Osteocyte (in vitro differentiated cells): ENCODE measurements at places on chromosomes 7 and 10. TPM values are rescaled to one million over a fixed set of nuclear protein-coding genes. Genes with fewer than 3 reads are reported as not detected.

DYNC1I1 gene
- 43.3 and 43.4 TPM in 2 replicates for total RNA-seq

NKX1-2 gene
- total RNA-seq, result not detected in 2 replicates

TCF7L2 gene
- 86.9 and 88.2 TPM in 2 replicates for total RNA-seq

NUTM2D gene
- 6.8 and 6.9 TPM in 2 replicates for total RNA-seq

DNA sequence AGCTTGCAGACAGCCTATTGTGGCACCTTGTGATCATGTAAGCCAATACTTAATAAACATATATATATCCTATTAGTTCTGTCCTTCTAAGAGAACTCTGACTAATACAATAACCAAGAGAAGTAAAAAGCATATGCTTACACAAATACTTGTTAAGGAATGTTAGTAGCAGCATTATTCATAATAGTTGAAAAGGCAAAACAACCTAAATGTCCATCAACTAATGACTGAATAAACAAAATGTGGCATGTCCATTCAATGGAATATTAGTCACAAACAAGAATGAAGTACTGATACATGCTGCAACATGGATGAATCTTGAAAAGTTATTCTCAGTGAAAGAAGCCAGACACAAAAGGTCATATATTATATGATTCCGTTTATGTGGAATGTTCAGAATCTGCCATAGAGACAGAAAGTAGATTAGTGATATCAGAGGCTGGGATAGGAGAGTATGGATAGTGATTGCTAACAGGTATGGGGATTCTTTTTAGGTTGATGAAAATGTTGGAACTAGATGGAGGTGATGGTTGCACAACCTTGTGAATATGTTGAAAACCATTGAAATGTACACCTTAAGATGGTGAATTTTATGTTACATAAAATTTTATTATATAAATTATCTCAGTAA lies 112.5 kb upstream of the UNC5B start:
- no peak for DNase-seq
- H3K27me3 ChIP-seq, result peaks cover 76% of the 10 kb centered on the region
- no peak overlapping the region for H3K27ac ChIP-seq
- no peak overlapping the region for H3K4me3 ChIP-seq
- no peaks in the 10 kb centered on the region for H3K36me3 ChIP-seq

DNA sequence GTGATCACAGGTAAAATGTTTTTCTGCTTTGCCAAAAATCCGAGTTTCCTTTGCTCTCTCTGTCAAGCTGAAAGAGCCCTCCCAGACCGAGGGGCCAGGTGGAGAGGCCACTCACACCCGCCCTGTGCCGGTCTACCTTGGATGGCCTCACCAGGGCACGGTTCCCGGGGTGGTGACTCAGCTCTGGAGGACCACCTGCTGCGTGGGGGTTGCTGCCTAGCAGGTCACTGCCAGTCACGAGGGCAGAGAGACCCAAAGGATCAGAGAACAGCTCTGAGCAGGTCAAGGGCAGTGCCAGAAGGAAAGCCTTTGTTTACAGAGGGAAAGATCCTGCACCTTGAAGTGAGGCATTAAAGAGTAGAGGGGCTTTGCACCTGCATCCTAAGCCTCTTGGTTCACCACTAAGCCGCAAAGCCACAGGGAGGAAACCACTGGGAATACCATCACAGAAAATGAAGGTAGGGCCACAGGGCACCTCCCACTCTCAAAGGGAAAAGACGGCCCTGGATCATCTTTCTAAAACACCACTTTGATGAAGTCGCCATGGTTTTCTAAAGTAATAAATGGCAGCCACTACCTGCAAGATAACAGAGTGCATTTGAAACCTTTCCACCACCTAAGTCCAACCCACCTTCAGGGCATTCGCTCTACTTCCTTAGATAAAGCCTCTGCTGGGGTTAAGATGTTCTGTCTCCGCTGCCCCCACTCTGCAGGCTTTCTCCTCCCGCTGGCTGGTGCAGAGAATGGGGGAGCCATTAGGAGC lies 160.3 kb upstream of the KLF14 start:
- peaks cover 75% of the 10 kb centered on the region for H3K4me1 ChIP-seq
- peaks cover 14% of the 10 kb centered on the region for H3K36me3 ChIP-seq
- peak overlapping the region; percentile 72 for H3K27ac ChIP-seq
- peak overlapping the region; percentile 2 for H3K4me3 ChIP-seq

DNA sequence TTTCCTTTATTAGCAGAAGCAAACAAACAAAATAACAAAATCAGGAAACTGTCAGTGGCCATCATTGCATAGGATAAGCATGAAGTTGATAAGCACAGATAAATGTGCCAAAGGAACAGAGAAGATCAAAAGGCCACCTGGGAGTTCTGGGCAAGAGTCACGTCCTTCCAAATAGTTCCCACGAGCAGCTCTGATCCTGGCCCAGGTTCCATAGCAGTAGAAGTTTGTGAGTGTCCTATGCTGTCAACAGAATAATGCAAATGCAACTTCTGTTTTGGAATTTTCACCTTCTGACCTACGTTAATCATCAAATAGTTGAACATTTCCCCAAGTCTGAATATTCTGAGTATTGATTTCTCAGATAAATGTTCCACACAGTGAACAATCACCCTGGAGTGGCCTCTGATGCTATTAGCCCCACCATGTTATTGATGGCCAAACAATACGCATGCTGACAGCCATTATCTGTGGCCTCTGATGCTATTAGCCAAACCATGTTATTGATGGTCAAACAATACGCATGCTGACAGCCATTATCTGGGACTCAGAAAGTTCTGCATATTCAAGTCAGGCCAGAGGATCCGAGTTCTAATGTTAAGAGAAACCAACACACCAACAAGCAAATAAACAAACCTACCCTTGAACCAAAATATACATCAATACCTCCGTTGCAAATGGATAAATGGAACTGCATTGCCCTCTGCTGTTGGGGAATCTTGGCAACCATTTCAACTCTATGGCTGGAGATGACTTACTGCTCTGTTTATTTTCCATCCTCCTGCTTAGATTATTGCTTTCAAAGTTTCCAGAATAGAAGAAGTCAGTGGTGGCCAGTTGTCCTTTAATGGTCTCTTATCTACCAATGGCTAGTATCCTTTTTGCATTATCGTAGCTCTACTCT lies 63.3 kb downstream of the MRC1 start:
- no peak for DNase-seq
- H3K4me1 ChIP-seq, result no peaks in the 10 kb centered on the region
- H3K27me3 ChIP-seq, result peaks cover 50% of the 10 kb centered on the region
- H3K36me3 ChIP-seq, result no peaks in the 10 kb centered on the region
- no peak overlapping the region for H3K27ac ChIP-seq
- no peak overlapping the region for H3K4me3 ChIP-seq

DNA sequence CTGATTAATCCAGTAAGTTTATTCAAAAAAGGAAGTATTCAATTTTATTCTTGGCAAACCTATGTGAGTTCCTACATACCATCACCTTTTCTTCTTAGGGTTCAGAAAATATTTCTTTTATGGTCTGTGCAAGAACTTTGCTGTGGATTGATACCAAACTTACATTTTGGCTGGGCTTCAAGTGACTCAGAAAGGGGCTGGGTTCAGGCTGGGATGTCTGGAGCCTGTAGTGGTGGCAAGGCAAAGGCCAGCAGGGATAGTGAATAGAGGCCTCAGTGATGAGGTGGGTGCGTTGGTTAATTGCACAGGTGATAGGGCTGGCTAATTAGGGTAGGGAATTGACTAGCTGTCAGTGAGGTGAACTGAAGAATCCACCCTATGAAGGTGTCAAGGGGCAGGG lies 40.2 kb upstream of the ATXN7L1 start:
- no peaks in the 10 kb centered on the region for H3K27me3 ChIP-seq
- no peak overlapping the region for H3K27ac ChIP-seq
- H3K36me3 ChIP-seq, result peaks cover 4% of the 10 kb centered on the region
- H3K4me3 ChIP-seq, result no peak overlapping the region

- H3K27ac ChIP-seq, result no peak overlapping the region
- DNase-seq, result no peak
- H3K4me1 ChIP-seq, result no peaks in the 10 kb centered on the region
- no peak overlapping the region for H3K4me3 ChIP-seq
- no peaks in the 10 kb centered on the region for H3K36me3 ChIP-seq
- H3K27me3 ChIP-seq, result no peaks in the 10 kb centered on the region
These were observed 11.0 kb downstream of the MYO1G start for GRCh38 chr7:44967571-44968446.

DNA sequence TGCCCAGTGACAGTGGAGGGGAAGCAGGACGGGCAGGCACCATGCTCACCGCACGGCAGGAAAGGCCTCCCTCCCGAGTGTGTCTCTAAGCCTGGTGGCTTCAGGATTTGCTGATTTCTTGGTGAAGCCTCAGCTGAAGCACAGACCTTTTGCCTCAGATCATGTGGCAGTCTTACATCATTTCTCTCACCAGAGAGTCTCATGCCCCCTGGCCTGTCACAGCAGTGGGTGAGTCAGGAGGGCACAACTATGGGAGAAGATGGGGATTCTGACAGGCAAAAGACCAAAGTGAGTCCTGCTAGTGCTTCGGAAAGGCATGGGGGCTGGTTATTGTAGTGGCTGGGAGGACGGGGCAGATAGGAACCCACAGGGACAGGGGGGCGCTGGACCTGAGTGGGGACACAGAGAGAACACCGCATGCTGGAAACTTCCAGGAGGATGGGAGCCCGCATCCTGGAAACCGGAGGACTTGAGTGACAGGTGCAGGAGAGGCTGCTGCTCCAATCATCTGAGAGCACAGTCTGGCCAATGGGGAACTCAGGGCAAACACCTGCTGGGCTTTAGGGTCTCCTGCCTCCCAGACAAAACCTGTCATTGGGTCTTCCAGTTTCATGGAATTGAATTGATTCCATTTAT lies 166.8 kb downstream of the ADARB2 start:
- peaks cover 3% of the 10 kb centered on the region for H3K4me1 ChIP-seq
- no peak for DNase-seq
- H3K27ac ChIP-seq, result no peak overlapping the region
- H3K4me3 ChIP-seq, result no peak overlapping the region
- H3K36me3 ChIP-seq, result no peaks in the 10 kb centered on the region
- peaks cover 19% of the 10 kb centered on the region for H3K27me3 ChIP-seq

GRCh38 chr10:7410862-7411670 lies at the start of gene SFMBT2:
TSS of gene SFMBT2 (minus strand) at chr10:7411034. CDS start at chr10:7381898, 29,136 bp downstream.
- no peak within 1 kb of the TSS for H3K27ac ChIP-seq
- peaks cover 64% of the 10 kb centered on the region for H3K27me3 ChIP-seq
- peaks cover 30% of the 10 kb centered on the region for H3K4me1 ChIP-seq
- DNase-seq, result peak; percentile 89

- peaks cover 2% of the 10 kb centered on the region for H3K36me3 ChIP-seq
- no peak for DNase-seq
- H3K27me3 ChIP-seq, result peaks cover 40% of the 10 kb centered on the region
- peaks cover 2% of the 10 kb centered on the region for H3K4me1 ChIP-seq
These were observed 608 bp downstream of the HHEX start for GRCh38 chr10:92690211-92690914.

DNA sequence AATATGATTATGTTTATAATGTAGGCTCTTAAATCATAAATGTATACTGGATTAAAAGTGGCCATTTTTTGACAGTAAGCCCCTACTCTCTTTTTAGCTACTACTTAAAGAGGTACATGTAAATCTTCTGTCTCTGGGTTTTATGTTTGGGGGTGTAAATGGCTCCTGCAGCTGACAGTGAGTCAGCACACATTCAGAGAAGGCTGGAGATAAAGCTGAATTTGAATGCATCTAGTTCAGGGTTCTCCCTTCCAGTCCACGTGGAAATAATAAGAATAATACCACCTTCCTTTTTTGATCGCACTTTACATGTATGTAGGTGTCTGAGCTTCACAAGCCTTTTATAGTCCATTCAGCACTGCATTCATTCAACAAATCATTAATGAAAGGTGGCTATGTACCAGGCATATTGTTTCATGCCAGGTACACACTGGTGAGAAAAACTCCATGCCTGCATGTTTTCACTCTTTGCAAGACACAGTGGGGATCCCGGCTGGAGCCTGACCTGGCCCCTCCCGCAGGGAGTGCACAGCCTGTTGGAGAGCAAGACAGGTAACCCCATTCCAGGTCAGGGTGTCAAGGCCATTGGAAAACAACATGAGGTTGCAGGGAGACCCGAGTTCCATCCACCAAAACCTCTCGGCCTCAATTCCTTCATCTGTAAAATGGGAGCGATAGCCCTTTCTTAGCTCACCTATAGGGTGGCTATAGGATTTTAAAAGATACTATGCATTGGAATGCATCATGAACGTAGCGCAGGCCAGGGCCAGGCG lies 107.5 kb upstream of the ANLN start:
- no peaks in the 10 kb centered on the region for H3K27me3 ChIP-seq
- no peak overlapping the region for H3K4me3 ChIP-seq

DNA sequence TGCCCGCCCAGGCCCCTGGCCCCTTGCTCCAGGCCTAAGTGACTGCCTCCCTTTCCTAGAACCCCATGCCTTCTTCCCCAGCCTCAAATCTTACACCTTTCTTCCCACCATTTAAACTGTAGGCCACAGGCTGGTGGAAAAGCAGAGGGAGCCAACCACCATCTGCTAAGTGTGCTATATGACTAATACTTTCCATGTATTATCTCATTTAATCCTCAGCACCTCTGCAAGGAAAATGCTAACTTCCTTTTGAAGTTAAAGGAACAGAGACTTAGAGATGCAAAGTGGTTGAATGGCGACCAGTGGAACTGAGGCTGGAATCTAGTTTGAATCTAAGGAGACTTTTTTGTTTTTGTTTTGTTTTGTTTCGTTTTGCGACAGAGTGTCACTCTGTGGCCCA lies 17.8 kb upstream of the MTPAP start:
- H3K36me3 ChIP-seq, result no peaks in the 10 kb centered on the region
- H3K4me3 ChIP-seq, result no peak overlapping the region
- DNase-seq, result no peak
- peaks cover under 1% of the 10 kb centered on the region for H3K4me1 ChIP-seq

DNA sequence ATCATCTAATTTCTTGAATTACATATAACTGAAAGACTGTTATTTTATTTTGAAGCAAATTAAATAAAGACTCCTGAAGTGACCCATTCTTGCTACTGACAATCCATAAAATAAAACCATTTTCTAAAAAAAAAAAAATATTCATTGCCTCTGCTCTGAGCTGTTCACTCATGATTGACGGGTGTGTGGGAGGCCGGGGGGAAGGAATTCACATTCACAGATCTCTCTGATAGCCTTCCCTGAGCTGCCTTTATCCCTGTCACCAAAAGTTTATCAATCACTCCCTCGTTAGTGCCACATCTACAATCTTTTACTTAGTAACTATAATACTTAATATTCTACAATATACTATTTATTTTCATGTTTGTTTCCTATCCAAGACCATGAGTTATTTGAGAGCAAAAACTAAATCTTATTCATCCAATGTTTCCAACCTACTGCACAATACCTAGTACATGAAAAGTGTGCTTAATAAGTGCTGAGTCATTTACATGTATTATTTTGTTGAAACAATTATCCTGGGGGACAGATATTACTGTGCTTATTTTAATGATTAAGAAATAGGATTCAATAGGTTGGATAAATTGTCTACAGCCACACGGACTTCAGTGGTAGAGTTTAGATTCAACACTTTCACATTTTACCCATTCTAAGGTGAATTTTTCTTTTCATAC lies 618.7 kb downstream of the PHTF2 start:
- H3K27me3 ChIP-seq, result peaks cover 16% of the 10 kb centered on the region
- H3K36me3 ChIP-seq, result no peaks in the 10 kb centered on the region
- H3K4me1 ChIP-seq, result no peaks in the 10 kb centered on the region
- DNase-seq, result no peak
- no peak overlapping the region for H3K4me3 ChIP-seq
